ENCODE measurements at places on chromosomes 5 and 9.

- no peak for DNase-seq
These were observed 26.8 kb downstream of the FAM81B start for GRCh38 chr5:95417971-95418370.

GRCh38 chr5:95861221-95861863, 38.8 kb upstream of the GLRX start:
- DNase-seq: no peak

DNA sequence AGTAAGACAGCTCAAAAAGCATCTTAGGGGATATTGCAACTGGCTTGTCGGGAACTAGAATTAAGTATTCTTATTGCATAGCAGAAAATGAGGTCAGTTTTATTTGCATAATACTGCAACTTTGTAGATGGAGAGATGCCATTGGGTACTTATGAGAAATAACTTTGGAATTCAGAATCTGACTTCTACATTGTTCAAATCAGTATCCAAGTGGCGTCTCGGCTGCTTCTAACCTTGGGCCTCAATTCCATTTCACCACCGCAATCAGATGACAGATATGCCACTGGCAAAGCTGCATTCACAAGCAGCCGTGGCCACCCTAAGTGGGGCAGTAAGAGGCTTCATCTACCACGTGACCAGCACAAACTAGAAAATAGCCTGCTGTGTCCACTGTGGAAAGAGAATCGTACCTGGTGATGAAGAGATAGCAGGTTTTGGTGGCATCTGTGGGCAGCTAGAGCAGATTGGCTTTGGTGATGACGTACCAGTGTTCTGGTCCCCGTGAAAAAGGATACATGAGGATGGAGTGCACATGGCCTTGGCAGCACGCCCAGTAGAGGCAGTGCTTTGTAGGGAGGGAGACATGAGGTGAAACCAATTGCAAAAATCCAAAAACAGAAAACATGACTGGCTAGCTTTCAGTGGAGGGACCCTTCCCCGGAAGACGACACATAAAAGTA, 116.6 kb downstream of the KLHL3 start:
- DNase-seq: no peak

DNA sequence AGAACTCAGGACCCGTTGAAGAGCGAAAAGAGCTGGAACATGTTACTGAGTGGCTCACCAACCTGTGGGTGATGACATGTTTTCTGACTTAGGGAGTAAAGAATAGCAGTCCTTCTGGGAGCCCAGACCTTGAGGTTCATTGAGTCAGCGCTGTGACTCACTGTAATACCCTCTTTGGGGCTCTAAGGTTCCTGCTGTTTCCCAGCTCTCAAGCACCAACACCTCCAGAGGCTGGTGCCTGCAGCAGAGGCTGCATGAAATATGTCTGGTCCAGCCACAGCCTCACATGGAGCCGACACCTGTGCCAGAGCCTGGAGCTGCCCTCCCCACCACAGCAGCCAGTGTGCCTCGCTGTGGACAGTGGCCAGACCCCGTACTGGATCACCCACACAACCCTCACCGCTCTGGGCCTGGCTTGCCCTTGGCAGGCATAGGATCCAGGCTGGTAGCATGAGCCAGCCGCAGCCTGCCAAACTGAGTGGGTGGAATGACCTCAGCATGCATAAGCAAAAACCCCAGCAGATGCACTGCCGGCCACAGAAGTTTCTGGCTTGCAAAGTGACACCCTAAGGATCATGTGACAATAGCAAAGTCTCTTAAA, 143.5 kb upstream of the MRPS30 start:
- no peak for DNase-seq

- DNase-seq: no peak
These were observed 190.3 kb downstream of the SNX18 start for GRCh38 chr5:54707841-54708240.

DNA sequence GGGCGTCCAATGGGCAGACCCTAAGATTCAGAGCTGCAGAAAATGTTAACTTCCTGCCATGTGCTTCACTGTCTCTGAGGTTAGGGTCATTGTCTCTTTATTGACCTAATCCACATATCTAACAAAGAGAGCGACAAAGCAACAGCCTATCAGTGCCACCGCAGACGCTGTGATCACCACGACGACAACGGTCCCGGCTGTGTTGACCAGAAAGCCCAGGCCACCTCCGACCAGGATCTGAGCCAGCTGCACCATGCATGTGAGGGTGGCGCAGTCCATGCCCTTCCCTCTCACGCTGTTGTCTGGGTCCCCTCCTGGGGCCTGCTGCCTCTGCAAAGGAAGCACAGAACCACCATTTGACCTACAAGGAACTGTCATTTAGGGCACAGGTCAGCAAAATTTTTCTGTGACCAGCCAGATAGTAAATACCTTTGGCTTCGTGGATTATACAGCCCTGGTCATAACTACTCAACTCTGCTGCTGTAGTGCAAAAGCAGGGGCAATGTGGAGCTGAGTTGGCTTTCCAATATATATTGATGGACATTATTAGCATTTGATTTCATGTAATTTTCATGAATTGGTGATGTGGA, 8.5 kb downstream of the RXFP3 start:
- DNase-seq: no peak

GRCh38 chr9:106766616-106767015, 96.3 kb upstream of the ZNF462 start:
- no peak for DNase-seq

GRCh38 chr5:83494087-83494620, 22.6 kb downstream of the VCAN start:
- no peak for DNase-seq

DNA sequence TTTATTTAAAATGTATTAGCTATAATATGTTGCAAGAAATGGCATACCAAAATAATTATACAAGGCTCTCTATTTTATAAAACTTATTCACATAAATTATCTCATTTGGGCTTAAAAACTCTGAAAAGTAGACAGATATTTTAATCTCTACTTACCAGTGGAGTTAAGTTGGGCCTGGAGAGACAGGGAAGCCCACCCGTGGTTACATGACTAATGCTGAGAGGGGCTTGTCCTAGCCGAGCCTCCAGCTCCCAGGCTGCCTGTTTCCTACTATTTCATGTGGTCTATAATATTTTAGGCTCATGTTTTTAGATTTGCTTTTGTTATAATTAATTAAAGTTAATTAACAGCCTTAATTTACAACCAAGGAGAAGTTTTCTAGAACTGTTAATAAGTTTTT, 20.9 kb upstream of the ASPN start:
- no peak for DNase-seq

- DNase-seq: no peak
These were observed 370.0 kb downstream of the NDUFS4 start for GRCh38 chr5:53930457-53930856.

DNA sequence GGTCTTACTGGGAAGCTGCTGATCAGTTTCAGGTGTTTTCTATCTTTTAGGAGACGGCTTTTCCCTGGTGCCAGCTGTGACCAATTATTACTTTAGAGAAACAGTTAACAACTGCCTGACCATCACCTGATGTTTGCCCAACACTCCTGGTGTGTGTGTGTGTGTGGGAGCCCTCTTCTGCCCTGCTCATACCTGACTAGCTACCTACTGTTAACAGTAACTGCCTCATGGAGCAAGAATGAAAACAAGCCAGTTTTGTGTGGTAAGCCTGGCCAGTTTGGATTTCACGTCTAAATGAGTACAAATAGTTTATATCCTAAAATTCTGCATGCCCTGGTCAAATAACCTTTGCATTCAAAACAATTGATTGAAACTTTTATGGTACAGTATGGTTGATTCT, 46.1 kb upstream of the RIOK2 start:
- no peak for DNase-seq

- DNase-seq: no peak
These were observed 3.2 kb downstream of the STARD4 start for GRCh38 chr5:111509119-111509518.

- no peak for DNase-seq
These were observed 203.9 kb upstream of the OR13F1 start for GRCh38 chr9:104300124-104300523.

- DNase-seq: no peak
These were observed 80.8 kb downstream of the FAM81B start for GRCh38 chr5:95471942-95472341.

DNA sequence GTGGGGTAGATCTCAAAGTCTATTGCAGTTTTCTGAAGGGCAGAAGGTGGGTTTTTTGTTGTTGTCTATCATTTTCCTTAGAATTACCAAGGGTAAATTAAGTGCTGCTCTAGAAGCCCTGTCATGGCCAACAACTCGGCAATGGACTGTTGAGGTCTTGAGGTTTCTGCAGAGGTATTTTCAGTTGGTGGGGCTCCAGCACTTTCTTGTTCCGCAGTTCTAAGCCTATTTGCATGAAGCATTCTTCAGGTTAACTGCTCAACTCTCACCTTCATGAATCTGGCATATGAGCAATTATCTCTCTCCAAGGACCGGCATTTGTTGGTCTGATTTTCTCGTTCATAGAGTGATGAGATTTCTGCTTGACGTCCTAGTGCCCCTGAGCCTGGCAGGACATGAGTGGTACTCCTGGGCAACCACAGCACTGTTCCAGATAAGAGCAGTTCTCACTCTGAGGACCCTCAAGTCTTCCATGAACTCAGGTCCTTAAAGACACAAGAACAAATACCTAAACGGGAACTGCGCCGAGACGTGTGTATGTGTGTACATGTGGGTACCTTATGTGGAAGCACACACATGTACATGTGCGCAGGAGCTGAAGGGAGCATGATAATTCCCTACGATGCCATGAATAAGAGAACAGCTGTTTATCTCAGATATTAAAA, 544.5 kb downstream of the CSNK1G3 start:
- no peak for DNase-seq

GRCh38 chr5:124377386-124377785, 369.1 kb downstream of the ZNF608 start:
- no peak for DNase-seq

DNA sequence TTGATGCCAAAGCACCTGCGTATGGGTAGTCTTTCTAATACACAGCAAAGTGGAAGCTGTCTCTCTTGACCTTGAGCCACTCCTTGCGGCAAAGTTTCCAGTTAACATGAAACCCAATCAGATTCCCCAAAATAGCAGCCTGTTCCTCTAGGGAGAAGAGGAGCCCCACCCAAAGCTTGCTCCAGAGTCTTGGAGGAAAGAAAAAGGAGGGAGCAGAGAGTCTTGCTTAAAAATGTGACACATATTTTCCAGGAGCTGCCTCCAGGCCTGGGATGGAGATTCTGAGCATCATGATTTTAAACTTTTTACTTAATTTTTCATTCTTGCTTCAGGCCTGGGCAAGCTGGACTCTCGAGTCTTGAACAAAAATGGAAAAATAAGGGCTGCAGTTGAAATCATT, 223.5 kb upstream of the TNC start:
- no peak for DNase-seq

GRCh38 chr9:82147798-82148425, 159.3 kb downstream of the SPATA31D1 start:
- no peak for DNase-seq

- DNase-seq: no peak
These were observed 157.1 kb upstream of the CDH6 start for GRCh38 chr5:31036411-31036810.

- DNase-seq: no peak
These were observed 1.2 kb upstream of the RNF38 start for GRCh38 chr9:36401164-36401740.

DNA sequence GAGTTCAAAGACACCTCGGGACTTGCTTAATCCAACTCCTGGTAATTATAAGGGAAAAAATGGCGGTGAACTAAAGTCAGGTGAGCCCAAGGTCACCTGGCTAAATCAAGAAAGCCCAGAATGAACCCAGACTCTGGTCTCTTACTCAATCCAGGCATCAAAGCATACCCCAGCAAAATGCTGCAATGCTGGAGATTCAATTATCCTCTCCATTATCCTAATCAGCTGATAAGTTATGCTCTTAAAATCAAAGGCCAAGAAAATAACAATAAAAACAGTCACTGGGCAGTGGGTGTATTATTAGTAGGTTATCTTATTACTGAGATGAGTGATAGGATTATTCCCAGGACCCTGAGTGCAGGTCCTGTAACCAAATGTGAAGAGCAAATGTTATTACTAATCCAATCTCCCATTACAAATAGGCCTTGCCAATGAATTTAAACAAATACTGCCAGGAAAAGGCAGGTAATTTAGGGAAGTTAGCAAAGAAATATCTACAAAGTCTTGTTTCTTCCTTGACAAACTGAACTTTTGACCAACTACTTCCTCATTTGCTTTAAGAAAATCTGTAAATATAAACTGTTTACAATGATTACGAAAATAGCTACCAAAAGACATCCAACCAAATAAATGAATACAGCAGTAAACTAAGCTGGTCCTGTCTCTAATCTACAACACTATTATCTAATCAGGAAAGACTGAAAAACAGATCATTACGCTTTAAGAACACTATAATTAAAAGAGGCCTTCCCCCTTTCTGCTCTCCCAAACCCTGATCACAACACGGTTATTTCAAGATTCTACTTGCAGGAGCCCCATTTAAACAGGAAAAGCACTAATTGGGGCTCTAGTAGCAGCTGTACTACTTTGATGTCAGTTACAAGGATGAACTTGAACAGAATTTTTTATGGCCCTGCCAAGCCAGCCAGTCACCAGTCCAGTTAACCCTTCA, 103.2 kb downstream of the MED27 start:
- DNase-seq: no peak

DNA sequence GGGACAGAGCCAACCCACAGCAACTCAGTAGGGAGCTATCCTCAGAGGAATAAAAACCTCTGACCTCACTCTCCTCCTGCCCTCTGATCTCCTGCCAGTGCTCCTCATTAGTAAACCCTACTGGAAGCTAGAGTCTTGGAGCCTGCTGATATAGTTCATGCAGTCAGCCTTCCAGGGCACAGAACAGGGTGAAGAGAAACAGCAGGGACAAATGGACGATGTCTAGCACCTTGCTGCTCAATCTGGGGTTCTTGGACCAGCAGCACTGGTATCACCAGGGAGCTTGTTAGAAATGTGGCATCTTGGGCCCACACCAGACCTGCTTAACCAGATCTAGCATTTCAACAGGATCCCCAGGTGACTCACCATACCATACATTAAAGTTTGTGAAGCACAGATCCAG, 5.5 kb upstream of the GALNT12 start:
- no peak for DNase-seq

DNA sequence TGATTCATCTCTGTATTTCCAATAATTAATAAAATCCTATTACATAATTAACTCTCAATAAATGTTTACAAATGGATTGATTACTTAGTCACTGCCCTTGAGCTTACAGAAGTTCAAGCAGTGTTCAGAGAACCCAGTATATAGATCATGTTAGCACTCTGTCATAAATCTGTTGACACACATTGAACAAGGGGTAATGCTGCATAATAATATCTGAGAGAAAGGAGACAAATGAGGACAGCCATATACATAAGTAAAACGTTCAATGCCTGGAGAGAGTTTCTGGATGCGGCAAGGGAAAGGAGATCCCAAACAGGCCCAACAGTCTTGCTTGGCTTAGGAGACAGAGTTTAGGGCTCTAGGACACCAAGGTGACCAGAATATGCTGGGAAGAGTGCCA, 270.2 kb downstream of the FBXL17 start:
- DNase-seq: no peak

DNA sequence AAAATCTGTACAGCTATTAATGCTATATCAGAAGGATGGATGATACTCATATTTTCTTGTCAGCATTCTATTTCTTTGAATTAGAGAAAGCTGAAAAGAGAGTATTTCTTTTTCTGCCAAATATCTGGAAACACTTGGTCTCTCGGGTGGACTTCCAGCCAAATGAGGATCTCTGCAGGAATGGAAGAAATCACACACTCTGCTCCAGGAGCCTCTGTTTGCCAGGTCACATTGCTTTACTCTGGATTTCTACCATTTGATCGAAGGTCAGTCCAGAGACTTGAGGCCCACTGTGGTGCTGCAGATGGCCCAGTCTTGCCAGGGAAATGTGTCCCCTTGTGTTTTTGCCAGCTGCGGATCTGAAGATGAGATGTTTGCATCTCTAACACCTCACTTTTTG, 154.1 kb downstream of the PCSK1 start:
- DNase-seq: no peak

GRCh38 chr5:145867806-145868205, 5.0 kb downstream of the GRXCR2 start:
- DNase-seq: no peak
